ENCODE measurements at places on chromosomes 16 and 17. TPM values are rescaled to one million over a fixed set of nuclear protein-coding genes. Genes with fewer than 3 reads are reported as not detected.
A peak's percentile ranks its signal among the peaks of the same experiment; 100 is the strongest.

The CARHSP1 gene
- total RNA-seq = 126 TPM

The FADS6 gene
- total RNA-seq = not detected

The CASKIN2 gene
- total RNA-seq = 7.4 TPM

The KRT25 gene
- not detected for total RNA-seq

The CENPV gene
- total RNA-seq = 29.4 TPM

DNA sequence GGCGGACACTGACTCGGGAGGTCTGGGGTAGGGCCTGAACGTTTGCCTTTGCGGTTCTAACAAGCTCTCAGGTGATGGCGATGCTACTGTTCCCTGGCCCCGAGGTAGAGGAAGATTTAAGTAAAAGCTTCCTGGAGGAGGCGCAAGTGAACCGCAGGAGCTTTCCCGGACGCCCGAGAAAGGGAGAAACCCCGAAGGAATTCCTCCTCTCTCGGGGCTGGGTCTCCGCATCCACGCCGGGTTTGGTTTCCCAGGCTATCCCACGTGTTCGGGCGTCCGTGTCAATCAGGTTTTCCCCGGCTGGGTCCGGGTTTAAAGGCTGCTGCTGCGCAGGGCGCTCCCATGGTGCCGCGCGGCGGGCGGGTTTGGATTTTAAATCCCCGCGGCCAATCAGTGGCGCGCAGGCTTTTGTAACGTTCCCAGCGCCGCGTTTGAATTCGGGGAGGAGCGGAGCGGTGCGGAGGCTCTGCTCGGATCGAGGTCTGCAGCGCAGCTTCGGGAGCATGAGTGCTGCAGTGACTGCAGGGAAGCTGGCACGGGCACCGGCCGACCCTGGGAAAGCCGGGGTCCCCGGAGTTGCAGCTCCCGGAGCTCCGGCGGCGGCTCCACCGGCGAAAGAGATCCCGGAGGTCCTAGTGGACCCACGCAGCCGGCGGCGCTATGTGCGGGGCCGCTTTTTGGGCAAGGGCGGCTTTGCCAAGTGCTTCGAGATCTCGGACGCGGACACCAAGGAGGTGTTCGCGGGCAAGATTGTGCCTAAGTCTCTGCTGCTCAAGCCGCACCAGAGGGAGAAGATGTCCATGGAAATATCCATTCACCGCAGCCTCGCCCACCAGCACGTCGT, at the start of gene PLK1:
TSS of gene PLK1 (plus strand) at position 460 of the 844 bp plus-strand sequence. CDS start at position 504, 44 bp downstream.
- DNase-seq = peak; percentile 93

GRCh38 chr16:31877876-31878642, 4.5 kb downstream of the ZNF267 start:
- no peak for DNase-seq

DNA sequence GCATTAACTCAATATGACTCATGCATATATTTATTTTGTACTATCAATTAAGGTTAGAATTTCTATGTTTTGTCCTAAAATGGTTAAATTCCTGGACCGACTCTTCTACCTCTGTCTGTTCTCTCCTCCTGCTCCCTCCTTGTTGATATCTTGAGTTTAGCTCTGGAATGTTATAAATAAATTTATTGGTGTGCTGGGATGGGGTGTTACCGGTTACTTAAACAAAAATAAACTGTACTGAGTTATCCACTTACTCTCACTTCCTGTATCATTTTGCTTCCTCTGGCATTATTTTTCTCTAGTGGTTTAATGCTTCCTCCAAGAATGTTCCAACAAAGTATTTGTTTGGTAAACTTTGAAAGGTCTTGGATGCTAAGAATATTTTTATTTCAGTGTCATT, 120.1 kb downstream of the ABCA8 start:
- no peak for DNase-seq

DNA sequence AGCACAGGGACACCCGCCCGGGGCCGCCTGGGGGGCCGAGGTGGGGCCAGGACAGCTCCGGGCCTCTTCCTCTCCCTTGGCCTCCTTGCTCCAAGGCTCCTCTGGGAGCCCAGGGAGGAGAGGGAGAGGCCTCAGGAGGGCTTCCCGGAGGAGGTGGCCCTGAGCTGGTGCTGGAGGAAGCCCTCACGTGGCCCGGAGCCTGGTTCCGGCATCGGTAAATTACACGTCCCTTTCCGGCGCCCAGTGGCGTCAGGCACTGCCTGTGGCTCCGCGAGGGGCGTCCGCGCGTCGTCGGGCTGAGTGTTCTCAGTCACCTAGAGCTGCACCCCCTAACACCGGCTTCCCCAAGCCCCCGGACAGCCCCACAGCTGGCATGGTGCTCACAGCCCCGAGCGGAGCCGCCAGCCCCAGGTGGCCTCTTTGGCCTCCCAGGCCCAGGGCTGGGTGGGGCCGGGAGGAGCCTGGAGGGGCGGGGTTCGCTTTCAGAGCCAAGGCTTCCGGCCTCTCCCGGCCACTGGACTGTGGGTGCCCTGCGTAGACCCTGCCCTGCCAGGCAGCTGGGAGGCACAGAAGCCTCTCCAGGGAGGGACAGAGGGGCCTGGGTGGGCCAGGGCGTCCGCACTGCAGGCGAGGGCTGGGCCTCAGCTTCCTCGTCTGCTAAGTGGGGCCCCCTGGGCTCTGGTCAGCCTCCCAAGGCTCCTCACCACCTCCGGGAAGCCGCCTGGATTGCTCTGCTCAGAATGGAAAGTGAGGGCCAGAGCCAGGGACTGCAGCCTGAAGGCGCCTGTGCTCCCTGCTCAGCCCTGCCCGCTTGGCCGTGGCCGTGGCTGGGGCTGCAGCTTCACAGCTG, 27.9 kb upstream of the SSTR5 start:
- DNase-seq = no peak

DNA sequence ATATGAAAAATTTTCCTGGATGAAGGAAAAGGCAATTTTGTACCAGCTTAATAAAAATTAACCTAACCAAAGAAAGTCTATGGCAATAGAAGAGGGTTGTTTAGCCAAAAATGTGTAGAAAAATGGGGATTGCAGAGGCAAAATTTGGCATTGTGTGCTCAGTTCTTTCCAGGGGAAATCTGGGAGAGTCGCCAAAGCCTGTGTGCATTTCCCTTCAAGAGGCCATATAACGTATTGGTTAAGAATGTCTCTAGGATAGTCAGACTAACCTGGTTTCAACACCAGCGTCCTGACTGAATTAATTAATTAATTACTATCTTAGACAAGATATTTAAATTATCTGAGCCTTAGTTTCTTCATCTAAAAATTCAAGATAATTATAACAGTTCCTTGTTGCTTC, 44.8 kb upstream of the HLF start:
- no peak for DNase-seq

GRCh38 chr17:42773290-42774035, at the start of gene VPS25:
VPS25 (plus strand) TSS chr17:42773449; CDS start chr17:42773476, 27 bp downstream.
- peak; percentile 83 for DNase-seq

DNA sequence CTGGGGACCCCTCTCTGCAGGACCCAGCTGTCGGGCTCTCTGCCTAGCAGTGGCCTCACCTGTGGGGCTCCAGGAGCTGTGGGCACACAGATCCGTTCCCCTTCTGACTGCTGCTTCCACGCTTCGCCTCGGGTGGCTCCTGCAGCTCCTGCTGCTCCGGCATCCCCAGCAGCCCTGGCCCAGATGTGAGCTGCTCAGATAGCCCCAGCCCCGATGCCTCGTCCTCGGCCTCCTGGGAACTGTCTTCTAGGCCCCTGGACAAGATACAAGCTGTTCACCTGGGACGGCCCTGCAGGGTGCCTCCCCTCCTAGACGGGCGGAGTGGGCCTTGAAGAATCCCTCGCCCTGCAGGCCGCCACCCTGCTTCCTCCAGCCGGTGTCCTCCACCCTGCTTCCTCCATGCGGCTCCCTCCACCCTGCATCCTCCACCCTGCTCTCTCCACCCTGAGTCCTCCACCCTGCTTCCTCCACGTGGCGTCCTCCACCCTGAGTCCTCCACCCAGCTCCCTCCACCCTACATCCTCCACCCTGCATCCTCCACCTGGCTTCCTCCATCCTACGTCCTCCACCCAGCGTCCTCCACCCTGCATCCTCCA, 11.0 kb downstream of the EMC6 start:
- DNase-seq = no peak

DNA sequence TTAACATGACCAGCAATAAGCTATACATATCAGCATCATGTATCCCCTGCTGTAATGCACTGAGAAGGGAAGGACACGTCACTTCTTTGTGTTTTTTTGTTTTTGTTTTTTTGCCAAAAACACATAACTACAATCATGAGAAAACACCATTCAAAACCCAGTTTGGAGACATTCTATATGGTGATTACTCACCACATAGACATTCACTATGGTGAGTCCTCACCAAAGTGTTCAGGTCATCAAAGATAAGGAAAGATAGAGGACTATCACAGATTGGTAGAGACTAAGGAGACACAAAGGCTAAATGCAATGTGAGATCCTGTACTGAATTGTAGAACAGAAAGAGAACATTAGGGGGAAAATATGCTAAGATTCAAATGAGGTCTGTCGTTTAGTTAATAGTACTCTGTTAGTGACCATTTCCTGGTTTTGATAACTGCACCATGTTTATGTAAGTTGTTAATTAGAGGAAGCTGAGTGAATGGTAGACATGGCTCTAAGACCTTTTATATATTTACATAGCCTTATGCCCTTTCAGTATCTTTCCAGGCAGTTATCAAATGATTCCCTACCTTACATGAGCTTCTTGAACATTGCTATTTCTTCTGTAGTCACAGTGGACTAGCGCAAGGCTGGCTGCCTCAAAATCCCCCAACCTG, 46.6 kb downstream of the PIK3R5 start:
- DNase-seq = no peak

GRCh38 chr16:3060339-3061127, 4.9 kb upstream of the IL32 start:
- no peak for DNase-seq

- no peak for DNase-seq
Observed at GRCh38 chr16:27823421-27823820, 240.1 kb downstream of the GSG1L start.

DNA sequence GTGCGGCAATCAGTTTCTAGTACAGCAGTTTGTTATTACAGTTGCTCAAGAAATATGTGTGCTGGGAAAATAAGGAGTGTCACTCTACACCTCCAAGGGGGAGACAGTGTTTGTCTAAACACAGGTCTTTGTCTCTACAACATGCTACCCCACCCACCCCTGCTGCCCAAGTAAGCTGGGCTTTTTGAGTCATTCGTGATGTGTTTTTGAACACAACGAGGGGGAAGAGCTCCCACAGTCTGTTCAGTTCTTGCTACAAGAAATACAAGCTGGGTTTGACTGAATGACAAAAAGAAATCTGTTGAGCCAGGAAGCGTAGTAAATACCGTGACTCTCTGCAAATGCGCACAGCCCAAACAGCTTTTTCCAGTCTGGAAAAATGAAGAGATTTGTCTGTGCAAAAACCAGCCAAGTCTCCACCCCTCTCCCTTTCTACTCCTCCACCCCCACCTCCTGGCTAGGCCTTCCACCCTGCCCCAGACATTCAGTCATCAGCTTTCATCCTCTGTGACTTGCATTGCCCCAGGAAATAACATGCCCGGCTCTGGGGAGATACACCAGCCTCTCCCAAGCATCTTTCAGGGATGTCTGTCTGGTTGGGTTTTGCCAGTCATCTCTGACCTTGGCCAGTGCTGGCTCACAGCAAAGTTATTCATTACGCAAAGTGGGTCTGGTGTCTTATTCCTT, 25.7 kb downstream of the CHD9 start:
- peak; percentile 87 for DNase-seq

DNA sequence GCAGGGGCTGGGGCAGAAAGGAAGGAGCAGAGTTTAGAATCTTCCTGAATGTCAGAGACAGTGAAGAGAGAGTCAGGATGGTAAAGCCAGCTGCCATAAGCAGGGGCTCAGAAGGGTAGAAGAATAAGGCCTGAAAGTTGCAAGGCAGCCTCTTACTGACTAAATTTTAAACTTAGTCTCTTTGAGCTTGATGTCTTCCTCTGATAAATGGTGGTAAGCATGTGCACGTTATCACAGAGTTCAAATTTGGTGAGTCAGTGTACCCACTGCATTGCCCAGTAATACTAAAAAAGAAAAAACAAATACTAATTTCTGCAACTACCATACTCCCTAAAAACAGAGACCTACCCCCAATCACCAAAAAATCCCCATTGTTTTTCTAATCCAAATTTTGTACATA, 45.2 kb downstream of the SIAH1 start:
- DNase-seq = no peak

Data from HT1080 (cell line).